ENCODE measurements at places on chromosomes 2 and 18.

GRCh38 chr2:229230256-229230655 is 40.8 kb downstream of the PID1 start:
- no peak for DNase-seq

DNA sequence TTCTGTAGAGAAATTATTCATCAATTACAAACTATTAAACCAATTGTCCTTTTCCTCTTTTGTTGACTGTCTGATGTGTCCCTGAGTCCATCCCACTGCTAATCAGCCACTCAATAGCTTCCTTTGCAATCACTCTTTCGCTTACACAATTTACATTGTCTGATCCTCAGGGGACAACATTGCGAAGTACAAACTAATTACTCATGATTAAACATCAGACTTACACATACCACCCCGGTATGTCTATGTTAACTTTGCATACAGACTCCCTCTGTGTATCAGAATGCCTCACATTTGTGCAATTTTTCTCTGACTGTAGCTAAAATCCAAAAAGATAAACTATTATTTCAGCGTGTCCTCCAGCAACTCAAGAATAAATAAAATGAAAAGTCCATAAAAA is 264.4 kb upstream of the REV1 start:
- DNase-seq: no peak

- DNase-seq: no peak
These were observed 116.0 kb downstream of the ALPK2 start for GRCh38 chr18:58512648-58513588.

DNA sequence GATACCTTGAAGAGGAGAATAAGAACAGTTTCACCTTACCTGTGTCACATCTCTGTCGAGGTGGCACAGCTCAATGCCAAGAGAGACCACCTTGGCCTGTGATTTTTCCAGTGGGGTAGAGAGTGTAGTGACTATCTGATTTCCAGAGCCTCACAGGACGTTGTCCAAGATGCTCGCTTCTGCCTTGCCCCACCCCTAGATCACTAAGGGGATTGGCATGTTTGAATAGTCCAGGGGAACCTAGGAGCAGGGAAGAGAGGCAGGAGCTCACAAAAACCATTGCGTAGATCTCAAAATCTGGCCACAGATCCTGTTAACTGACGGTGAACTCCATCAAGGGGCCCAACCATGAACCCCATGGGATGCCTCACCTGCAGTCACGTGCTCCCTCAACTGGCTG is 24.2 kb downstream of the TMEM178A start:
- no peak for DNase-seq

DNA sequence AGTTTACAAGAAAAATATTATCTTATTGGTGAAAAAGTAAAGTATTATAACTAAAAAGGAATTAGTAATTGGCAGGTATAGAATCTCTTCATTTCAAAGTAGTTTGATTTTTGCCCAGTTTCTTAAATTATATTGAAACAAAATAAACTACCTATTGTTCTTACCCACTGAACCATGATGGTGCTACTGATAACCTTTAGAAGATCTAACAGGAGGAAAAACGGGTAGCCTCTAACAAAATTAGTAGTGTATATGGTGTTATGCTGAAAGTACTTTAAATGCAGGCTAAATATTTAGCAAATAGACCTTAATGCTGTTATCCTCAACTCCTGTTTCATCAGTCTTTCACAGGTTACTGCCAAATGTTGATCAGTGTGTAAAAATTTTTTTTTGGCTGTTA is 19.1 kb downstream of the MRPS9 start:
- no peak for DNase-seq

DNA sequence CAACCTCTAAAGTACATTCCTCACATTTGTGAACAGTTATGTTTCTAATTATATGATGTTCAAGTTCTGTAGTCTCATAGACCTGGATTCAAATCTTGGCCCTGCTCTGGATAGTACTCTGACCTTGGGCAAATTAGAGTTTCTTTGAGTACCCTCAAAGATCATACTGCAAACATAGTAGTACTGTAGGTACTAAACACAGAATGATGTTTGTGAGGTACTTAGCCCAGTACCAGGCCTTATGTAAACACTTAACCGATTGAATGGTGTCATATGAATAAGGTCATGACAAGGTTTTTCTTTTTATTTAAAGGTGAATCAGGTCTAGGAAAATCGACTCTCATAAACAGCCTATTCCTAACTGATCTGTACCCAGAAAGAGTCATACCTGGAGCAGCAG is 19.1 kb downstream of the SEPTIN2 start:
- no peak for DNase-seq

- no peak for DNase-seq
These were observed 720 bp downstream of the KRTCAP3 start for GRCh38 chr2:27442920-27443282.

- DNase-seq: no peak
These were observed 173.9 kb downstream of the HDAC4 start for GRCh38 chr2:239226677-239227581.

DNA sequence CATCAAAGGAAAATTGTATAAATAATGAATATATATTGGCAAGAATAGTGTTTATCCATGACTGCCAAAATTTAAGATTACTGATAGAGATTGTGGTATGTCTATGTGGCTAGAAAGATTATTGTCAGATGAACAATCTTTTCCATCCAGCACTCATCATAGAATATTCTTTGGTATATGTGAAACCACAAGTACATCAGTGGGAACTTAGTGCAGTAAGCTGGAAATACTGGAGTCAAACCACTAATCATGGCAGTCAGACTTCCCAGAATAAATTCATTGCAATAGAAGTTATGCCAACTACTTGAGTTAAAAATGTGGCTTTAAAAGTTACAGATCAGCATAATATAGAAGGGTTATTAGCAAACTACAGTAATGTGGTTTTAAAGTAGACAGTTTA is 310.3 kb downstream of the GULP1 start:
- no peak for DNase-seq

GRCh38 chr2:30620102-30620501 is 173.1 kb downstream of the LCLAT1 start:
- DNase-seq: no peak

All from Kasumi-1 (cell line).